ENCODE measurements at places on chromosomes 6 and 20. TPM values are rescaled to one million over a fixed set of nuclear protein-coding genes. Genes with fewer than 3 reads are reported as not detected.

Gene DNMT3B
- 9.9 TPM for polyA plus RNA-seq

GRCh38 chr20:59836767-59837166 lies 96.7 kb downstream of the SYCP2 start:
- DNase-seq = no peak

Gene CRISP1
- not detected for polyA plus RNA-seq

DNA sequence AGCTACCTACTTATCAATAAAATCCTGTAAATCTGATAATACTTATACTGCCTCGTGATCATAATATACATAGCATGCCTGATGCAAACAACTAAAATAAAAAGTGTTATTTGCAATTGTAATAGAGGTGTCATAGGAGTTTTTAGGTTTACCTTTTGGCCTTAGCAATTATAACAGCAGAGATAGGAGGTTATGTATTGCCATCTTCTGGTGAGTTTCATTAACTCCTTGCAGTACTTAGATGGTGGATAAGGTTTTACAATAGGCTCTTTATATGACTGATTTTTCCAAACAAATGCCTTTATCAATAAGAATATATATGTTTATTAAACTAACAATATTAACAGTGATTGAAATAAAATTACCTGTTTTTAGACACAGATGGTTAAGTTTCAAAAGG lies 27.8 kb upstream of the MYCT1 start:
- no peak for DNase-seq

Gene ESR1
- 2.2 TPM for polyA plus RNA-seq

Gene NHLRC1
- 1.6 TPM for polyA plus RNA-seq

GRCh38 chr6:39342692-39343395 lies 20.3 kb upstream of the KCNK16 start:
- DNase-seq = no peak

DNA sequence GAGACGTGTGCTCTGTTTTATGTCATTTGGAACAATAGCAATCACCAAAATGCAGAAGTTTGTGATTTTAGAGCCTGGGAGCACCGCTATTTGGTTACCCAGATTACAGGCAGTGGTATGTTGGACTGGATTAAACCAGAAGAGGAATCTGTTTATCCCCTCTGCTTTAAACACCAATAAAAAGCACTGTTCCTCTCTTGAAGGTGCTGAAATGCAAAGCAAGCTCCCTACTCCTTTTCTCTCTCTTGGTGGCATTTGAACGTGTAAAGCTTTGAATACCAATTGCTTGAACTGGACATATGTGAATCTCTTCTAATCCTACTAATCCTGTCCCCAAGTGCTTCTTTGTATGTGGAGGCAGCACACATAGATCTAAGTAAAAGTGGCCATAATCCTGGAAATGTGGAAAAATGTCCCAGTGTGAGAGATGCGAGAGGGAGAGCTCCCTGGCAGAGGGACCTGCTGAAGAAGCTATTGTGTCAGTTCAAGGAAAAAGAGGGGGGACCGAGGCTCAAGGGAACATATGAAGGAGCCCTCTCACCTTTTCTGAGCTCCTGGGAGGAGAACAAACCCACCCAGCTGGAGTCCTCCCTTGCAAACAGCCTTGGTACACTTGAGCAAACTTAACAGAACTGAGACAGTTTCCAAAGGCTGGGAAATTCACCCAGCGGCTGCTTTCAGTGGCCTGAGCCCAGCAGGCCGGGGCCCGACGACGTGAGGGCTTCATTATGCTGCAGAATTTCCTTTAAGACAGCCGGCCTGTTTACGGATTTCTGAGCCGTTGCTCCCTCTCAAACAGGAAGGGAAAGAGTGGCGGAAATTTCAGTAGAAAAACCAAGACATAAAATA lies 18.8 kb upstream of the OLIG3 start:
- no peak for DNase-seq

Gene HLA-E
- 110 TPM for polyA plus RNA-seq

Gene NMBR
- polyA plus RNA-seq = 0.38 TPM

- DNase-seq = no peak
Measured at GRCh38 chr20:18090044-18090443, 32.3 kb upstream of the OVOL2 start.

Data from renal pelvis (tissue), 12 donors.